ENCODE measurements at places on chromosomes 11 and 22. TPM values are rescaled to one million over a fixed set of nuclear protein-coding genes. Genes with fewer than 3 reads are reported as not detected.

FAM83F gene
- 4.6 TPM for total RNA-seq

ACCS gene
- total RNA-seq: 16.7 TPM

APOA5 gene
- not detected for total RNA-seq

KCNJ5 gene
- total RNA-seq: not detected

FOLR2 gene
- total RNA-seq: not detected

B3GAT1 gene
- total RNA-seq: under 0.01 TPM

TPBGL gene
- not detected for total RNA-seq

KIRREL3 gene
- total RNA-seq: 0.10 TPM

PAX6 gene
- total RNA-seq: 4.2 TPM

PNPLA3 gene
- total RNA-seq: 0.80 TPM

CELF1 gene
- 137 TPM for total RNA-seq

SLC36A4 gene
- 13.2 TPM for total RNA-seq

RAG1 gene
- 2.6 TPM for total RNA-seq

SLC1A2 gene
- 0.10 TPM for total RNA-seq

ADM2 gene
- 3.4 TPM for total RNA-seq

ST3GAL4 gene
- 17.8 TPM for total RNA-seq

HEPN1 gene
- total RNA-seq: not detected

BLID gene
- not detected for total RNA-seq

FGF4 gene
- total RNA-seq: not detected

EFCAB6 gene
- 8.4 TPM for total RNA-seq

SSTR3 gene
- not detected for total RNA-seq

SGSM1 gene
- total RNA-seq: not detected

PNPLA5 gene
- total RNA-seq: not detected

FBLN1 gene
- total RNA-seq: 17.1 TPM

SLC22A12 gene
- total RNA-seq: not detected
